Activated naive CD4-positive, alpha-beta T cell treated with anti-CD3 and anti-CD28 coated beads, Interleukin-2, amount 10 ng/mL, durations not matched to agents 7 days and 5 days (primary cell): ENCODE measurements at places on chromosomes 11 and 22.

DNA sequence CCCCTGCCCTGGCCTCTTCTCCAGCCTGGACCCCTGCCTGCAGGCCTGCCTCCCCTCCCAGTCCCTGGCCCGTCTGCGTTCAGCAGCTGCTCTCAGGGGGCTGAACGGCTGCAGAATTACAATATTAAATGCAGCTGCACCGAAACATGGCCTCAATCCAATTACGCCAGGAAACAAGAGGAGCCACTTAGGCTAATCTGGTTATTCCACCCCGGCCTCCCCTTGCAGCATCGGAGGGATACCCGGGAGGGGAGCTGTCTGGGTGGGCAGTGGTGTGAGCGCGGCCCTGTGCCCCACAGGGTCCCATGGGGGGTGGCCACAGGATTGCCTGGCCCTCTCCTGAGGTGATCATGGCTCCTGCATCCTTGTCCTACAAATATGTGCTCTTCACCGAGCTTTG lies 42.6 kb downstream of the FLRT1 start:
- no peak for DNase-seq

DNA sequence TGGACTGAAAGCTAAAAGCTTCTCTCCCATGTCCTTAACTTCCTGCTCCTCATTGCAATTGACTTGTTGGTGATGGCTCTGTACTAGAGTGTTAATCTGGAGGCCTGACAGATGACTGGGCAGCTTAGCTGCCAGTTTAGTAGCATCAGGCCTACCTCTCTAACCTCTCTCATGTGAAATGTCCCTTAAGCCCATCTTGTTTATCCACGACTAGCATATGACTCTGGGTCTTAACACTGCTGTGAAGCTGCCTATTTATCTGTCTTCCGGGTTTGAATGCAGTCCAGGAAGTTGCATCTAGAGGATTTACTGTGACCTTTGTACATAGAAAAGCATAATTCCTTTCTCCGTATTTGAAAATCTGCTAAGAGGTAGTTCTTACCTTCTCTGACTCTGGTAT lies 85.3 kb upstream of the HORMAD2 start:
- DNase-seq = no peak

DNA sequence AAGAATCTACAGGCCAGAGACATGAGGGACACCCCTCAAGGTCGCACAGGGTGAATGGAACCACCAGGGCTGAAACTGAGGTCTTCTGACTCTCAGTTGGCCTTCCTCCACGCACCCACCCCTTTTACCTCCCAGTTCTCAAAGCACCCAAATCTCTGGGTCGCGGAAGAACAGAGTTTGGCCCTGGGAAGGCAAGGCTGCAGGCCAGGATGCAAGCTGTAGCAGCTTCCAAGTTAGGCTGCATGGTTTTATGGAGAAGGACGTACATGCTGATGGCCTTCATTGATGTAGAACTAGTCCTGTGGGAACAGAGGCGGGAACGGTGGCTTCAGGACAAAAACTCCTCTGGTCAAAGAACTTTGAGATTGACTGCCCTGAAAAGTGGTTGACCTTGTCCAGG lies 143.5 kb upstream of the B3GAT1 start:
- DNase-seq = no peak

- peak; percentile 51 for DNase-seq
Measured at GRCh38 chr11:95229993-95230809, 801 bp downstream of the SESN3 start.

GRCh38 chr22:36398601-36399471 lies 11.1 kb upstream of the MYH9 start:
- no peak for DNase-seq

DNA sequence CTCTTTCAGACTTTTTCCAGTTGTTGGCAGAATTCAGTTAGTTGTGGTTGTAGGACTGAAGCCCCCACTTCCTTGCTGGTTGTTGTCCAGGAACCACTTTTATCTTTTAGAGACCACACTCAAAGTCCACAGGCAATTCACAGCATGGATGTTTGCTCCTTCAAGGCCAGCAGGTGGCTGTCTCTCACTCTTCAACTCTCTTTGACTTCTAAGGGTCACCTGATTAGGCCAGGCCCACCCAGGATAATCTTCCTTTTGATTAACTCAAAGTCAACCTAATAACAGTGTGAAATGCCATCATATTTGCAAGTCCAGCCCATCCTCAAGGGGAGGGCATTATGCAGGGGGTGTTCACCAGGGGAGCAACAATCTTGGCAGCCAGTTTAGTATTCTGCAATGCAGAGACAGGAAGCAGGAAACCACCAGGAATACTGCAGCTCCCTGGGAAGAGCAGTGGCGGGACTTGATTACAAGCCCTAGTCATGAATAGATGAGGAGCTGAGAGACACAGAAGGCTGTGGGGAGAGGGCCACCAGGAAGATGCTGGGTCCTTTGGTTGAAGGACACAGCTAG lies 52.4 kb downstream of the LRRC74B start:
- DNase-seq = no peak

GRCh38 chr22:38901111-38901641 lies 29.2 kb upstream of the CBX6 start:
- no peak for DNase-seq

DNA sequence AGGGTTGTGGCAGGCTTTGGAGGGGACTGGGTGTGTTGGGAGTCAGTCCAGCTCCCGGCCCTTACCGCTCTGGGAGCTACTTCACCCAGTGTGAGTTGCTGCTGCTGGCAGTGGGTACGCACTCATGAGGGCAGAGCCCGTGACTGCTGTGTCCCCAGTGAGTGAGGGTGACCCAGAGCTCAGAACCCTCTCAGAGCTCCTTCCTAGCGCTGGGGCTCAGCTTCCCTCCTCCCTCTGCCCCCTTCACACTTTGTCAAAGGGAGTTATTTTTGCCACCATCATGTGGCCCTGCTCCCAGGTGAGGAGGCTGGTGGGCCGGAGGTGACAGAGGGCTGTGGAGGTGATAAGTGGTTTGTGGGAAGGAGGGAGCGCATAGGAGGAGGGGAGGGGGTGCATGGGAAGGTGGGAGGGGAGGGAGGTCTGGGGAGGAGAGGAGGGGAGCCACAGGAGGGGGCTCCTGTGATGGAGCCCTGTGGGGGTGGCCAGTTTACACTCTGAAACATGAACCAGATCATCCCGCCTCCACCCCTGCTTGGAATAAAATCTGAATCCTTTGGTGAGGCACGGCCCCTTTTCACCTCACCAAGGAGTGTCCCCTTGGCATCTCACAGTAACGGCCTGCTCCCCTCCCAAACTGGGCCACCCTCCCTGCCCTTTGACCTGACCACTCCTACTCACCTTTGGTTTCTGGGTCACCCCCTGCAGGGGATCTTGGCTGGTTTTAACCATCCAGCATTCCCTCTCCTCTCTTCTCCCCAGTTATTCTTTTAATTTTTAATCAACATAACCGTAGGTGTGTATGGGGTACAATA lies 9.9 kb downstream of the NDUFV1 start:
- DNase-seq = peak; percentile 20

DNA sequence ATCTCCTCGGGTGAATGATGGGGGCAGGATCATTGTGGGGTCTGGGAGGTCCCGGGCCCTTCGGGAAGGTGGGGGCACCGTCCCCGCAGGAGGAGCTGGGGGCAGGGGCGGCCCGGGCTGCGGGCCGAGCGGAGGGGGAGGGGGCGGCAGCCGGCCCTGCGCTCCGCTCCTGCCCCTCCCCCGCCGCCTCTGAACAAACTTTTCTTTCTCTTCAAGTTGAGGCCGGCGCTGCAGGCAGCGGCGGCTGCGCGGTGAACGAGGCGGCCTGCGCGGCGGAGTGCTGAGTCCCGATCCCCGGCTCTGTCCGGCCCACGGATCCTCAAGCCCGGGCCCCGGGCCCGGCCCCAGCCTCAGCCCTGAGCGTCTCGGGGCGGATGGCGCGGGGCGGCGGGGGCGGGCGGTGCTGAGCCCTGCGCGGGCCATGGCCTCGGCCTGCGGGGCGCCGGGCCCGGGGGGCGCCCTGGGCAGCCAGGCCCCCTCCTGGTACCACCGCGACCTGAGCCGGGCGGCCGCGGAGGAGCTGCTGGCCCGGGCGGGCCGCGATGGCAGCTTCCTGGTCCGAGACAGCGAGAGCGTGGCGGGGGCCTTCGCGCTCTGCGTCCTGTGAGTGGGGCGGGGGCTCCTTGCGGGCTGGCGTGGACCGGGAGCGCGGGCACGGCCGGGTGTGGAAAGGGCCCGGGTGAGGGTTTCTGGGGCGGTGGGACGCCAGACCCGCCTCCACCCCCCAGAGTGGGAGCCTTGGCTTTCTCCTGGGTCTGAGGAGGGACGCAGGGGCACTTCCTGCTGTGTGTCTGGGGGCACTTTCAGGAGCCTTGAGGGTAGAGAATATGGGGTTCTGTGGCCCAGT lies at the start of gene INPPL1:
INPPL1 (plus strand) TSS at position 204 of the 847 bp plus-strand sequence; CDS start at position 422, 218 bp downstream.
- peak; percentile 67 for DNase-seq

DNA sequence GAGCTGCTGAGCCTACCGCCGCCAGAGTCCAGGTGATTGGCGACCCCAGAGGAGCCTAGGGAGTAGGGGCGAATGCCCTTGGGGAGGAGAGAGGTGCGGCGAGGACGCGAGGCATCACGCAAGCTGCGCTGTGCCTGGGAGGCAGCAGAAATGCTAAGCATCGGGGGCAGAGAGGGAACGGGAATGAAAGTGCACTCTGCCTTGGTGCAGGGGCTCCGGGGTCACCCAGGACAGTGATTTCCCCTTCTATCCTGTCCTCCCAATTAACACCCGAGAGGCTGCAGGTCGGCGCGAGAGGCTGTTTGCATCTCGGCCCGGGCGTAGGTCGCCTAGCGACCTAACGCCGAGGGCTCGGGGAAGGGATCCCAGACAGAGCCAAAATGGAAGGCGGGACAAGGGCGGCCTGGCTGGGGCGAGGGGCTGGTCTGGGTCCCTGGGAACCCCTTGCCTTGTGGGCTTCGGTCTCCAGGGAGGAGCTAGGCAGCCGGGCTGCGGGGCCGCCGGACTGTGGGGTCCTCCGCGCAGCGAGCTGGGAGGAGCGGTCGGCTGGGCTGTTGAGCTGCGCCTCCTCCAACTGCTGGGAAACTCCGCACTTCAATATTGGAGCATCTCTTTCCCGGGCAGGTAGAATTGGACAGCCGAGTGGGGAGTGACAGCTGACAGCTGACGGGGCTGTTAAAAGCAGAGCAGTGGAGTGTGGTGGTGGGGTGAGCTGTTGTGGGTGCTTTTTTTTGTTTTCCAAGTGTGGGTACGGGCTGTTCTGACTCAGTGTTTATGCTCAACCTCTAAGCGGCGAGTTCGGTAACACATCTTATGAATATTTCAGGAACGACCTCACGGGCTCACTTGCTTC lies 657 bp downstream of the ELMOD1 start:
- peak; percentile 23 for DNase-seq

DNA sequence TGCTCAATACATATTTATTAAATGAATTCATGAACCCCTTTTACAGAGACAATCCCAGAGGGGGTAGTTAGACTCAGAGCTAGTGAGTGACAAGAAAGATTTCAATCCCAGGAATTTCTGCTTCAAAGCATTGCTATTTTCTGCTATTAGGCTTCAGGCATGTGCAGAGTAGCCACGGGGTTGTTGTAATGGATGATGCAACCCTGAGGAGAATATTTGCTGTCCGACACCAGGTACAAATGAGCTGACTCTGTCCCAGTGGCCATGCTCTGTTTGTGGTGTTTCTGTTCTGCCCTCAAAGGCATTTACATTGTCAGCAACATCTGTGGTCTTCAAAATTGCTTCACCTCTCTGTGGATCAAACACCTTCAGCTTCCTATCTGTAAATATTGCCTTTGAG lies 102.6 kb downstream of the CSNK2A3 start:
- no peak for DNase-seq

DNA sequence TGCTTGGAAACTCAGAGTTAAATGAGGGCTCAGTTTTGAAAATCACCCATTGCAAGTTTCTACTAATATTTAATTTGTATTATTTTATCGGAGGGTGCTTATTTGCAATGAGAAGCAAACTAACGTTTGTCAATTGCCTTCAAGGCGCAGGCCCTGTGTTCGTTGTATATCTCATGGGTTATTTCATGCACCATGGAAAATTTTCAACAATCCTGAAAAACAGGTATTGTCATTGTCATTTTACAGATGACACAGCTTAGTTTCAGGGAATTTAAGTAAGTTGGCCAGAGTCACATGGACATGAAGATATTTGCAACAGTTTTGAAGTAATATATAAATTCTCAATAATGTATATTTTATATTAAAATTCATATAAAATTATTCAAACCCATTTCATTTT lies 157.7 kb upstream of the MTMR2 start:
- DNase-seq = no peak
